Stimulated activated CD8-positive, alpha-beta memory T cell treated with anti-CD3 and anti-CD28 coated beads, Interleukin-12 subunit alpha, Interleukin-12 subunit beta, amount 100 ng/mL, for 4 hours (primary cell): ENCODE measurements at places on chromosomes 5 and 9.

GRCh38 chr5:16725575-16725974 is 108.8 kb upstream of the RETREG1 start:
- no peak for DNase-seq

- no peak for DNase-seq
These were observed 19.6 kb downstream of the LPCAT1 start for GRCh38 chr5:1504069-1504595.

- DNase-seq = no peak
These were observed 21.5 kb upstream of the ZBTB34 start for GRCh38 chr9:126838895-126839294.

- DNase-seq = no peak
These were observed 930 bp downstream of the SARDH start for GRCh38 chr9:133737071-133737773.

DNA sequence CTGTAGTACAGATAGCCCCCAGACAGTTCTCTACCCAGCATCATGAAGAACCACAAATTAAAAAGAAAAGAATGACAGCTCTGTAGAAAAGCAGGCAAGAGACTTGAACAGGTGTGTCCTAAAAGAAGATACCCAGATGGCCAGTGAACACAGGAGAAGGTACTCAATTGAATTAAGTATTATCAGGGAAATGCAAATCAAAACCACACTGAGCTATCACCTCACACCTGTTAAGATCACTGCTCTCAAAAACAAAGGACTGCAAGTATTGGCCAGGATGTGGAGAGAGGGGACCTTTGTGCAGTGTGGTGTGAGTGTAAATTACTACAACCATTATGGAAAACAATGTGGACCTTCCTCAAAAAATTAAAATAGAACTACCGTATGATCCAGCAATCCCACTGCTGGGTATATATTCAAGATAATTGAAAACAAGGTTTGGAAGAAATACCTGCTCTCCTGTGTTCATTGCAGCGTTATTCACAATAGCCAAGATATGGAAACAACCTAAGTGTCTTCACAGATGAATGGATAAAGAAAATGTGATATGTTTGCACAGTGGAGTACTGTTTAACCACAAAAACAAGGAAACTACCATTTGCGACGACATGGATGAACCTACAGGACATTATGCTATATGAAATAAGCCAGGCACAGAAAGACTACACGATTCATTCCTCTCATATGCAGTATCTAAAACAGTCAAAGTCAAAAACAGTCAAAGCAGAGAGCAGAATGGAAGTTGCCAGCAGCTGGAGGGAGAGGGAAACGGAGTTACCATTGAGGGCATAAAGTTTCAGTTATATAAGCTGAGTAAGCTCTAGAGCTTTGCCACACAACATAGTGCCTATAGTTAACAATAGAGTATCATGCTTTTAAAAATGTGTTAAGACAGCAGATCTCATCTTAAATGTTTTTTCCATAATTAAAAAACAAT is 102.6 kb downstream of the WNK2 start:
- DNase-seq = no peak

DNA sequence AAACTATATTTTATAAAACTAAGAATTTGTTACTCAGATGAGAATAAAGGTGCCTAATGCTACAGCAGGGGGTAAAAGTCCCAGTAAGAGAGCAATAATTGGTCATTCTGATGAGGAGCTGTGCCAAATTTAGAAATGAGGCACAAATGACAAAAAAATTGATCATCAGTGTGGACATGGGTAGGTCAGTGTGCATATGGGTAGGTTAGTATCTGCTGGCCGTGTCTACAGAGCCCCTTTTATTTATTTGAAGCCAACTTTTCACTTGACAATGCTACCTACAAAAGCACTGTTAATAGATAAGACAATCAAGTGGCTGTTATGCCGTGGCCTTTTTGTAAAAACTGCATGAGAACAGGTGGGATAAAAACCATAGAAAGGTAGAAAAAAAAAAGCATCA is 454.6 kb downstream of the RAB3C start:
- DNase-seq = no peak

GRCh38 chr5:173733831-173734501 is 117.5 kb upstream of the BOD1 start:
- no peak for DNase-seq

GRCh38 chr9:35680331-35681105 is 6.8 kb downstream of the CA9 start:
- DNase-seq = no peak

- no peak for DNase-seq
These were observed 40.5 kb upstream of the MYO10 start for GRCh38 chr5:16976625-16977008.

- no peak for DNase-seq
These were observed 51.5 kb upstream of the UBAC1 start for GRCh38 chr9:136012651-136013050.

DNA sequence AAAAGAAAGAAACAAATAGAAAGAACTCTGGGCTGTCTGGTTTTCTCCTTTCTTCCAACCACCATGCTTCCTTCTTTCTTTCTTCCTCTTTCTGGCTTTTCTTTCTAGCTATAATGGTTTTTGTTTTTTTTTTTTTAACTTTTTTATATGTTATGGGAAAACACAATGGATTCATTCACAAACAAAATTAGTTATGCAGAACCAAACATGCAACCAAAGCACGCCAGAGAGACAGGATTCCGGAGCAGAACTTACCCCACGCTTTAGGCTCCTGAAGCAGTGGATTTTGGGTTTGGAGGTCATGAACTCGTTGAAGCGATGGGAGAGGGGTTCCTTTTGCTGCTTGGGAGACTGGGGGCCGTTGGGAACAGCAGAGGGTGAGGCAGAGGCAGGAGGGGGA is 88.3 kb downstream of the USP20 start:
- DNase-seq = no peak

DNA sequence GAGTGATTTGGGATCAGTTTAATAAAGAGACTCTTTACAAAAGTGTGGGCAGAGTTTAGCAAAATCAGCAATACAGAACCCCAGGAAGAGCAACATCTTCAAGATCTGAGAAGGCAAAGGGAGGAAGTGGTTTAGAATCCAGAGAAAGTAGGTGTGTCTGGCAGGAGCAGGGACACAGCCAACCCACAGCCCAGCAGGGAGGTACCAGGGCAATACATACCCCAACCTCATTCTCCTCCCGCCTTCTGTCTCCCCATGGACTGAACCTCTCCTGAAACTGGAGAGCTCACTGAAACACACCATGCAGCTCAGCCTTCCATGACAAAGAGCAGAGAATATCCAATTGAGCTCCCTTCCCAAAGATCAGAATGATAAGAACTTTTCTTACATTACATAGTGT is 283.4 kb downstream of the PRELID2 start:
- no peak for DNase-seq

- no peak for DNase-seq
These were observed 174.4 kb upstream of the RGMB start for GRCh38 chr5:98599016-98599415.

GRCh38 chr5:169112016-169112415 is 188.9 kb downstream of the SLIT3 start:
- DNase-seq = no peak

DNA sequence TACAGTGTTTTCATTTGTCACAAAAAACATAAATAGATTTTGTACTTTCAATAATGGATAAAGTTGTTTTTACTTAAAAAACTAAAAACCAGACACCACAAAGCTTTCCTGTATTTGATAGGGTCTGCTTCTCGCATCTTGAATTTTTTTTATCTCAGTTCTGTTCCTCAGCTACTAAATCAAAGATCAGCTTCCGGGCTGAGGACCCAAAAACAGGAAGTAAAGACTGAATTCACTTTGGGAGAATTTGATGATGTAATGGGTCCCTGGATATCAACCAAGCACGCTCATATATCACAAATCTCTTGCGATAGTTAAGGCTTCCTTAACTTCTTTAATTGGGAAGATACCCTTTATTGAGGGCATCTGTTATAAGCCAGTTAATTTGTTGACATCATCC is 24.1 kb downstream of the ITK start:
- no peak for DNase-seq

- no peak for DNase-seq
These were observed 527.3 kb downstream of the MTRR start for GRCh38 chr5:8396246-8396645.

- no peak for DNase-seq
These were observed 6.4 kb downstream of the CEMIP2 start for GRCh38 chr9:71761938-71762353.

GRCh38 chr5:156687514-156687913 is 162.6 kb upstream of the PPP1R2B start:
- DNase-seq = no peak

DNA sequence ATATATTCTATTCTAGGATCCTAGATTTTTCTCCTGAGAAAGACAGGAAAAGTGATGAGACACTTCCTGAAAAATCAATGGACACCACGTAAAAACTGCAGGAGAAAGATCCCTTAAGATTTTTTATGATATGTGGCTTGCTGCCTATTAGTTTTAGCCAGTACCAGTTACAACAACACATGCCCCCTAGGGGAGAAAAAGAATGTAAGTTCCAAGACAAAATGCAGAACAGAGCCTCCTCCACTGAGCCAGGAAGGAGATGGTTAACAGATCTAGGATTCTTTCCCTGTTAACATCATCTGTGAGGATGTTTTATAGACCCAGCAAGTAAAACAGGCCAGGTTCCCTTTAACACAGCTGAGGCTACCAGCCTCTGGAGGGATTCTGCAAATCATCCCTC is 574.7 kb downstream of the TLE4 start:
- no peak for DNase-seq

- DNase-seq = peak; percentile 45
These were observed 13.4 kb upstream of the TNIP1 start for GRCh38 chr5:151094030-151094851.

- DNase-seq = no peak
These were observed 118.3 kb upstream of the BOD1 start for GRCh38 chr5:173734716-173735115.

GRCh38 chr5:126656401-126657007 is 55.8 kb downstream of the PHAX start:
- no peak for DNase-seq

GRCh38 chr5:143968071-143968878 is 156.3 kb downstream of the HMHB1 start:
- DNase-seq = no peak

- no peak for DNase-seq
These were observed 26.9 kb downstream of the CRB2 start for GRCh38 chr9:123382653-123383511.

- no peak for DNase-seq
These were observed 561.4 kb downstream of the CAAP1 start for GRCh38 chr9:26331223-26331622.

DNA sequence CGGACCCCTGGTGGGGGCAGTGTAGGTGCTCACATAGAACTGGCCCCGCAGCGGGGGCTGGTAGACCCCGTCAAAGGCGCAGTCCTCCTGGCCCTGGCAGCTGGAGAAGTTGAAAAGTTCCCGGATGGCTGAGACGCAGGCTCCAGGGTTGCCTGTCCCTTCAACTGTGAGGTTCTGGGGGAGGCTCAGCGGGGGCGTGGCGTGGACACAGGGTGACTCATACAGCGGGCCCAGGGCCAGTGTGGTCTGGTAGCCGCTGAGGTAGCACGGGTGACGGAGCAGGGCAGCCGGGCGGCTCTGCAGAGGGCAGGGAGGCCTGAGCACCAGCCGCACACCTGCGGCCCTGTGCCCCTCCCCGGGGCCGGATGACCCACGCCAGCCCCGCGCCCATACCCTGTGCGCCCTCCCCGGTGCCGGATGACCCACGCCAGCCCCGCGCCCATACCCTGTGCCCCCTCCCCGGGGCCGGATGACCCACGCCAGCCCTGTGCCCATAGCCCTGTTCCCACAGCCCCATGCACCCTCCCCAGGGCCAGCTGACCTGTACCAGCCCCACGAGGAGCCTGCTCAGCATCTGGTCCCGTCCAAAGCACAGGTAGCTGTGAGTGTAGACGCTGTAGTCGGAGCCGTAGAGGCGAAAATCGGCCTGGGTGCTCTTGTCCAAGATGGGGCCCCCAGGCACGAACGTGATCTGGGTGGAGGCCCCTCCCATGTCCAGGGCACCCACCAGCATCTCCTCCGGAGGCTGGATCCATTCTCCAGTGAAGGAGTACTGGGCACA is 5.0 kb downstream of the ENTPD8 start:
- no peak for DNase-seq

- DNase-seq = no peak
These were observed 93.2 kb upstream of the OSMR start for GRCh38 chr5:38752622-38753021.

DNA sequence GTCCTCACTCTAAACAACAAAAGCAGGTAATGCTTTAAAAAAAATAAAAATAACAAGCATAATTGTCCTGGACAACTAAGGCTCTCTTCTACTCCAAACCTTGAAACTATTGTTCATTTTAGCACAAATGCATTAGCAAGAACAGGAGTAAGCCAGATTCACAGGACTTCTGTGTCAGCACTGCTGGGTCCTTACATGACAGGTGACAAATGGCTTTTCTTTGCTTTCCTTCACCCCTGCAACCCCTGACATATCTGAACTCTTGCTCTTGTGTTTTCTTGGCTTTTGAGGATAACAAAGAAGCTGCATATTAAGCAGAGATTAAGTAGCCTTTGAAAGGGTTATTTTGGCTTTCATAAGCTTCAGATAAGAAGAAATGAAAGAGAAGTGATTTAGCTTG is 71.1 kb downstream of the ZNF474 start:
- no peak for DNase-seq

GRCh38 chr5:158880483-158881001 is 219.2 kb downstream of the EBF1 start:
- no peak for DNase-seq

GRCh38 chr9:109172935-109173334 is 5.9 kb upstream of the FRRS1L start:
- DNase-seq = no peak

GRCh38 chr9:118577121-118577520 is 792.1 kb downstream of the BRINP1 start:
- DNase-seq = no peak

DNA sequence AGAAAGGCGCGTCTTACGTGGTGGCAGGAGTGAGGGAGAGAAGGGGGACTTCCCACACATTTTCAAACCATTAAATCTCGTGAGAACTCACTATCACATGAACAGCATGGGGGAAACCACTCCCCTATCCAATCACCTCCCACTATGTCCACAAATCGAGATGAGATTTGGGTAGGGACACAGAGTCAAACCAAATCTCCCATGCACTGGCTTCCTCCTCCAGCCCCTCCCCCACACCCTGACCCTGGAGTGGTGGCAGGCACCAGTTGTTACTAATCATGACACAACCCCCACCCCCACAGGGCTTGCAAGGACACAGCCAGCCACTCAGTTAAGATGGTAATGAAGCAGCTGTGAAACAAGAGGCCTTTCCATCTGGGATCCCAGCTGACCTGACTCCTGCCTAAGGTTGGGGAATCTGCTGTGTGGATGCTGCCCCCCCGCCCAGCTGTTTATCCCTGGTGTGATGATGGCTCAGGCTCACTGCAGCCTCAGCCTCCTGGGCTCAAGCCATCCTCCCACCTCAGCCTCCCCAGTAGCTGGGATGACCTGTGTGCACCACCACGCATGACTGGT is 57.1 kb upstream of the FUBP3 start:
- DNase-seq = no peak

DNA sequence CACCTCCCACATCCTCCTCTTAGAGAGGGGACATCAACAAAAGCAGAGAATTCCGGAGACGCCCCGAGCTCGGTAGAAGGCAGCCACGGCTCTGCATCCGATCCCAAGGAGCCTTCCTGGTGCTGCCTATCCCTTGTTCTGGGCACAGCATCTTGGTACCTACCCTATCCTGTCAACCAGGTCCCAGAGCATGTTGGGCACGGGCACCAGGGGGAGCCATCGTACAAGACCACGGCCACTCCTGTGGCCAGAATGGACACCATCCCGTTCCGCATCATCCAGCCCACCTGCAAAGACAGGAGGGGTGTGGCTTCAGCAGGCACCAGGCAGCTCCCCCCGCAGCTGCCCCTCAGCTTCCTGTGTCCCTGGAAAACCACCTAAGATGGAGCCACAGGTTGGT is 62.7 kb upstream of the ZNF354A start:
- DNase-seq = no peak
